ENCODE measurements at places on chromosomes 2 and 18. TPM values are rescaled to one million over a fixed set of nuclear protein-coding genes. Genes with fewer than 3 reads are reported as not detected.

SEPTIN10 gene
- total RNA-seq = 132 TPM

TEKT4 gene
- total RNA-seq = not detected

HOXD11 gene
- 0.29 TPM for total RNA-seq

LOXHD1 gene
- 1.0 TPM for total RNA-seq

SIX3 gene
- total RNA-seq = not detected

GDF7 gene
- total RNA-seq = 15.9 TPM

EIF2AK3 gene
- total RNA-seq = 24.8 TPM

ICOS gene
- 0.49 TPM for total RNA-seq

ATP6V1C2 gene
- total RNA-seq = 1.7 TPM

IL1A gene
- total RNA-seq = 0.19 TPM

RNF152 gene
- total RNA-seq = 25.5 TPM

BOD1L2 gene
- not detected for total RNA-seq

INPP5D gene
- total RNA-seq = 21.1 TPM

GPR45 gene
- not detected for total RNA-seq

COBLL1 gene
- total RNA-seq = 63.5 TPM

ABCG5 gene
- not detected for total RNA-seq

GKN1 gene
- not detected for total RNA-seq

ALPP gene
- total RNA-seq = not detected

CD302 gene
- 71.2 TPM for total RNA-seq

SLC8A1 gene
- total RNA-seq = 30.5 TPM

SLC9A4 gene
- not detected for total RNA-seq

VRK2 gene
- 22.3 TPM for total RNA-seq

KIF5C gene
- 3.4 TPM for total RNA-seq

DNAJC5G gene
- not detected for total RNA-seq

SERPINB12 gene
- total RNA-seq = not detected

ARHGEF4 gene
- total RNA-seq = 2.7 TPM

TFCP2L1 gene
- 0.69 TPM for total RNA-seq

KRTCAP3 gene
- 1.8 TPM for total RNA-seq

ZNF396 gene
- total RNA-seq = 1.9 TPM

HAAO gene
- total RNA-seq = 22.0 TPM

ONECUT2 gene
- 0.32 TPM for total RNA-seq

ANKAR gene
- total RNA-seq = 27.2 TPM

COL3A1 gene
- 1,346 TPM for total RNA-seq

IL1B gene
- 9.3 TPM for total RNA-seq
